ENCODE measurements at places on chromosomes 5 and 9.
A peak's percentile ranks its signal among the peaks of the same experiment; 100 is the strongest.

- DNase-seq = no peak
Measured at GRCh38 chr9:136105398-136106135, 10.5 kb upstream of the NACC2 start.

DNA sequence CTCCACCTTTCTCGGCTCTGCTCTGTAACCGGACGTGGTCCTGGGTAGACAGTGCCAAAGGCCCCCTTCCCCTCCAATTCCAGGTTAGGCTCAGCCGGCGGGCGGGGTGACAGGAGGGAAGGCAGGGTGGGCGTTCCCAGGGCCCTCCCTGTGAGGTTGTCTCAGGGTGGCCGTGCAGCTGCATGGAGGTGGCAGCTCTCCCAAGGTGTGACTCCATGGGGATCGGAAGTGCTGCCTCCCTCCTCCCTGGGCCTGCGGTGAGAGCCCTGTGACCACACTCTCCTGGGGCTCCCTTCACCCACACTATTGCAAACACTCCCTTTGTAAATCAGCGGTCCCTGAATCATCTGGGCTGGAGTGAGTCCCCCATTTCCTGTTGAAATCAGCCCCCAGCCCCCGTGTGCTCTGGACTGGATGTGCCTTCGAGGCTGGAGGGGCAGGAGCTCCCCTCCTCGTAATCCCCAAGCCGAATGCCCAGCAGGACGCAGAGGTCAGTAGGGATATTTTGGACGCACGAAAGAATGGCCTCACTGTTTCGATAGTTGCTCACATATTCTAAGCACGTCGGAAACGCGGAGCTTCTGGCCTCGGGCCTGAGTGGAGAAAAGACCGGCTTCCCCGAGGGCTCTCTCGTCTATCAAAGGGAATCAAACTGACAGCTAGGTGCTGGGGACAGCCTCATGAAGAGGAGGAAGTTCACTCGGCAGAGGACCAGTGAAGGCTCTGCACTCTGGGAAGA, 107.6 kb upstream of the COL5A1 start:
- no peak for DNase-seq

DNA sequence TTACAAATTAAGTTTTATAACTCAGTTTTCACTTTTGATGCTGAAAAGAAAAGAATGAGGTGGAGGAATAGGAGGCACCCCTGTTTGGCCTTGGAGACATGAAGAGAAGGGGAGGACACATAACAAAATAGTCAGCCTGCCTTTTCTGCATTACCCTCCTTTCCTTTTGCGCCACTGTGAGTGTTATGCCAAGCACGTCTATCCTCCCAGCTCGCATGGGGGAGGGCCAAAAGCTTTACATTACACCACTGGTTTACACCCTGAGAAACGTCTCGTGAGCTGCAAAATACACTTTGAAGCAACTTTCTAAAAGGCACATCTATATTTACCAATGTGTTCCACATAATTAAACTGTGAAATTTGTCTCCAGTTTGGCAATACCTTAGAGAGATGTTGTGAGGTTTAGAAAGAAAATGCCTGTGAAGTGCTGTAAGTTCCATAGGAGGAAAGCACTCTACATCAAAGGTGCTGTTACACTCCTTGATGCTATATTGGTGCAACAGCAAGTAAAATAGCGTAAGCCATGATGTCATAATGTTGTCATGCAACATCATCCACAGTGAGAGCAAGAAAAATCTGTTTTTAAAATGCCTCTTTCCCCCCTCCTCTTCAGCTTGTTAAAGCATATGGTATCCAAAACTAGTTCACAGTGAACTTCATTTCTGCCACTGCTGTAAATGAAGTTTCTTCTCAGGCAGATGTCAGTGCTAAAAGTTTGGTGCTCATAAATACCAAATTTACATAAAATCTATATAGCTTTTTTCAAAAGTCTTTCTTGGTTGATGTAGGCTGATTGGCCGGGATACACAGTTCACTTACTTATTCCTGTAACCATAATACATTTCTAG, 50.3 kb downstream of the CETN3 start:
- DNase-seq = no peak

DNA sequence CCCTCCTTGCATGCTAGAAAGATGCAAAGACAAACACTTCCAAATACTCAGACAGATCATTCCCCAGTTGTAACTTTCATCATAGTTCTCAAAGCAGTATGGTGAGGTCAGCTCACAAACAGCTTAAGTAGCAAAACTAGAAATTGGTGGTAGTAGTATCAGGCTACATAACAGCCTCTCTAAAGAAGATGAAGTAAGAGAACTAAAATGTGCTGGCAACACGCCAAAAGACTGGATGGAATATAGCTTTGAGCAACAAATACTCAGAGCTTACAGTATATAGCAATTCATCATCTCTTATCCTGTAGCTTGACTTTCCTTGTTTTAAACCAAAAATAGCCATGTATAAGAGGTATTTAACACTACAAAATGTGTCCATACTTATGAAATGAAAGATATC, 7.5 kb downstream of the PFDN1 start:
- DNase-seq = no peak

DNA sequence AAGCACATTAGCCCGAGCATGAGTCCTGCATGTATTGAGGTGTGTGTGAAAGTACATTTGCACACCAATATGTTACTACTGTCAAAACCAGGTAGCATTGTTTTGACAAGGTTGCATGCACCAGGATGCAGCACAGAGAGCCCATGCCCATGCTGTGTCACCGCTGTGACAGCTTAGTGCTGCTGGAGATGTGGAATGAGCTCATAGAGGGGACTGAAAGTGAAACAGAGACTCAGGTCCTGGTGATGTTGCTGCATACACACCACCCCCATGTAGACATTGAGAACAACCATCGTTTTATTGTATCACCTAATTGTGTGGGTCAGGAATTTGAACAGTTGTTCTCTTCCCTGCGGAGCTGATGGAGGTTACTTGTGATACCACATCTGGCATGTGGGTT, 53.0 kb downstream of the GADD45G start:
- DNase-seq = no peak

- no peak for DNase-seq
Measured at GRCh38 chr5:83281658-83282057, 189.9 kb upstream of the VCAN start.

- DNase-seq = peak; percentile 47
Measured at GRCh38 chr5:43389679-43390329, 22.4 kb downstream of the CCL28 start.

- DNase-seq = no peak
Measured at GRCh38 chr5:56025151-56025885, 30.6 kb upstream of the IL6ST start.

DNA sequence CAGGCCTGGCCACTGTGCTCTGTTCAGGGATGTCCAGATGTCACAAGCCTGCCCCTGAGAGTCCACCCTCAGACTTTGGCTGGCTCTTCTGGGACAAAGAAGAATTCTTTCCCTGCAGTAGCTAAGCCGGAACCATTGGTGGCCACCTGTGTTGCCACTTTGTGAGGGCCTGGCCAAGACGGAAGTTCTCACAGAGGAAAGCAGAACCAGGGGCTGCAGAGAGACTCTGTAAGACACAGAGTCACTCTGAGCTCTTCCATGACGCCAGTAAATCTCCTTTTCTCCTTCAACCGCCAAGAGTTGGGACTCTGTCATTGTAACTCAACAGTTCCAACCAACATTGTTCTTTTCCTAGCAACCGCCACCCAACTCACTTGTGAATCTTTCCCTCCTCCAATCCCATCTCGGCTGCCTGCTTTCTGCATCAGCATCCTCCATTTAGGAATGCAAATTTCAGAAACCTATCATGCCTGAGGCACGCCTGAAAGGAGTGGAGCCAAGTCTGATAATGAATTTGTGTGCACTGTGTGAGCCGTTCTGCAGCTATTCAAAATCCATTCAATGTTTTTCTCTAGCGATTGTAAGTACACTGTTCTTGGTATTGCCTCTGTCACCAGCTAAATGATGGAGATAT, 37.8 kb upstream of the ATP6V1G1 start:
- no peak for DNase-seq

DNA sequence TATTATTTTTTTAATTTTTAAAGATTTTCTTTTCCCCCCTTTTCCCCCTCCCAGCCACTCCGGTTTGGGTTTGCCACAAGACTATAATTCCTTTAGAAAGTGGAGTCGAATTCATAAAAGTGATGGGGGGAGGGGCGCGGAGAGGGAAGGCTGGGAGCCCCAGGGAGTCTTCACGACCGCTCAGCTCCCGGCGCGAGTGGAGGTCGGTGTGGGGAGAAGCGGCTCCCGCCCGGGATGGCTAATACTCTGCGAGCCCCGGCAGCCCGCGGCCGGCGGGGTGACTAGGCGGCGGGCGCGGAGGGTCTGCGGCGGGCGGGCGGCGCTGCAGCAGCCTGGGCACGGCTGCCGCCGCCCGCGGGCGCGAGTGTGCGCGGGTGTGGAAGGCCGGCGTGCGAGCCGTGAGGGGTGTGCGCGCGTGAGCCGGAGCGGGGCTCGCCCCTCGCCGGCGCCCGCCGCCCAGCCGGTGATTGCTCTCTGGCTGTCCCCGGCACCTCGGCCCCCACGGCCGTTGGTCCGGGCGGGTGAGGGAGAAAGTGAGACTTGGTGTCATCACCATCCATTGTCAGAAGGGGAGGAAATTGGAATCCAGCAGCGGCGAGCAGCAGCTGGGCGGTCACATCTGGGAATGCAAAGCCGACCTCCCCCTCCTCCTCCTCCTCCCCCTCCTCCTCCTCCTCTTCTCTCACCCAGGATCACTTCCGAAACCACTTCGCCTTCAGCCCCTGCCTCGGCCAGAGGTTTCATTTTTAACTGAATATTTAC, at the start of gene PARP8:
Gene PARP8 (plus strand): TSS at position 377 of the 762 bp plus-strand sequence. CDS start 459 bp downstream, outside the sequence.
- DNase-seq = peak; percentile 36

GRCh38 chr5:9054322-9054721, 491.6 kb downstream of the SEMA5A start:
- no peak for DNase-seq

DNA sequence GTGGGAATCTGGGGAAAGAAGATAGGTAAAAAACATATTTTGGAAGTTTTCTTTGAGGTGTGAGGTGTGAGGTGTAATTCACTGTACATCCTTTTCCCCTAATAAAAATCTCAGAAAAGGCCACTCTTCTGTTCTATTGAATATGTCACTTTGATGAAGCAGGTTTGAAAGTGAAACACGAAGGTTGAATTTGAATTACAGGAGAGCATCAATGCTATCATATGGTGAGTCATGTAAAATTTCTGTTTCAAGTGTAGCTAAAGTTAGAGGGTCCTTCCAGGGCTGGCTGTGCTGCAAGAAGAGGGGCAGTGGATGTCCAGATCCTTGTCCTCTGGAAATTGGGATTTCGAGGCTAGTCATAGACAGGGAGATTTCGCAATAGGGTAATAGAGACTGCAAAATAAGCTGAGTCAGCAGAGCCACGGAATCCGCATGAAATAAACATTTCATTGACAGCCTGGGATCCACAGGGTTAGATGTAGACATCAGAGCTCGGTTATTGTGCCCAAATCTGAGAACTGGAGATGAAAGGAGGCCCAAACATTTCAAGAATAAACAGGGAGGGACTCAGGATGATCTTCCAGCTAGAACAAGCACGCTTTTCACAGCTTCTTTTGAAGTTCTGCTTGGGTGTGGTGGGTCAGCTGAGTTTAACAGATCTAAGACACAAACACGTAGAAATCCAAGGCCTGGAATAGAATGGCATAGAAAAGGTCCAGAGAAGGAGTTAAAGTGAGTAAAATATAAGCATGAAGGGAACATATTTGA, 194.4 kb upstream of the CDKN2B start:
- DNase-seq = no peak

DNA sequence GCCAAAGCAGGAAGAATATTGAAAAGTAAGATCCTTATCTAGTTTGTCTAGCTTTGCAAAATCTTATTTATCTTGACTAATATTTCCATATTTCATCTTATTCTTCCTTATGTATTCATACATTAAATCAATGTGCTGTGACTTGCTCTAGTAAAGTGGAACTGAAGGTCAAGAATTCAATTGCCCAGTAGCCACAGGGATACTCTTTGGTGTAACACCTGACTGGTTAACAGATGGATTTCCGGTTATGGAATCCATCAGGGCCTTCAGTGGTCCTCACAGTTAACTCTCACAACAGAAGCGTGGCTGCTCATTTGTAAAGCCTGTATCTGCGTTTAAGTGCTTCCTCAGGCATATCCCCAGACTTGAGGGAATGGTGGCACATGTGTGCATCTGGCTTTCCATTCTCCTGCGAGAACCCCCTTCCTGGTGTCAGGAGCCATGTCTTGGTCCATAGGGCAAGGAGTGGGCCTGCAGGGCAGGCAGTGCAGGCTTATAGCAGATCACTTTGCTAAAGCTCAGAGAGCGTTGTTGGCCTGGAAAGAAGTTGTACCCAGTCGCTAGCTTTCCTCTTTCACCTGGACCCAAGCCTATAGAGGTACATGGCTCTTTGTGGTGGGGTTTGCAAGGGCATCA, 99.2 kb downstream of the HSPA4 start:
- no peak for DNase-seq

DNA sequence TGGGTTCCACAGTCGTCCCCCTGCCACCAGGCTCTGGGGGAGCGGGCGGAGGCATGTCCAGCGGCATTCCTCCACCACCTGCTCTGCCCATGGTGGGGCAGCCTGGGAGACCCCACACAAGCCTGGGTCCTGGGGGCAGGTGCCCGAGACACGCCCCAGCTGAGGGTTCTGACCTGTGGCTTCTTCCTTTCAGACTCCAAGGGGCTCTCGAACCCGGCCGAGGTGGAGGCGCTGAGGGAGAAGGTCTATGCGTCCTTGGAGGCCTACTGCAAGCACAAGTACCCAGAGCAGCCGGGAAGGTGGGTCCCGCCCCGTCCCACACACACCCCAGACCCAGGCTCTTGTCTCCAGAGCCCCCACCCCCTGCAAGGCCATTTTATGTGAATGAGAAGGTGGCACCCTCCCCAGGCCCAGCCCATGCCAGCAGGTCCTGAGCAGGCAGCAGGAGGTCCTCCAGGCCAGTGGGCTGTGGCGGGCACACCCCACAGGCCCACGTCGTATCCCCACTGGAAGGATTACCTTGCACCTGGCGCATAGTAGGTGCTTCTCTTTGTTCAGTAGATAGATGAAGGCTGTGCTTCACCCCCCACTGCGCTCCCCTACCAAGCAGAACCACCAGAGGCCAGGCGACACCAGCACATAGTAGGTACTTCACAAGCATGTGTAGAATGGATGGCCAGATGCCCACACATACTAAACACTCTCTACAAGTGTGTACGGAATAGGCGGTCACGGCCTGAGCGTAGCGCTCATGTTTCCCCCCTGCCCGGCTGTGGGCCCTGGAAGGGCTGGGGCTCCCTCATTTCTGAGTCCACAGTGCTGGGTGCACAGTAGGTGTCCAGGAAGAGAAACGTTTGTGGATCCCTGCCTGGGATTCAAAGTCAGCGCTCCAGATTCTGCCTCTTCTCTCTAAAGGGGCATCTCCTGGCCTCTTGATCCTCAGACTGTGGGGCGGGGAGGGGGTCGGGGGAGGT, 107.9 kb downstream of the RXRA start:
- no peak for DNase-seq

GRCh38 chr9:96514108-96514799, 64.3 kb downstream of the HABP4 start:
- no peak for DNase-seq

- DNase-seq = no peak
Measured at GRCh38 chr9:112971415-112971814, 40.6 kb downstream of the ZNF883 start.

All from CD4-positive, alpha-beta T cell treated with Interleukin-6 at 100 ng/mL for 8 hours (primary cell).